ENCODE measurements at places on chromosomes 7 and 10.

DNA sequence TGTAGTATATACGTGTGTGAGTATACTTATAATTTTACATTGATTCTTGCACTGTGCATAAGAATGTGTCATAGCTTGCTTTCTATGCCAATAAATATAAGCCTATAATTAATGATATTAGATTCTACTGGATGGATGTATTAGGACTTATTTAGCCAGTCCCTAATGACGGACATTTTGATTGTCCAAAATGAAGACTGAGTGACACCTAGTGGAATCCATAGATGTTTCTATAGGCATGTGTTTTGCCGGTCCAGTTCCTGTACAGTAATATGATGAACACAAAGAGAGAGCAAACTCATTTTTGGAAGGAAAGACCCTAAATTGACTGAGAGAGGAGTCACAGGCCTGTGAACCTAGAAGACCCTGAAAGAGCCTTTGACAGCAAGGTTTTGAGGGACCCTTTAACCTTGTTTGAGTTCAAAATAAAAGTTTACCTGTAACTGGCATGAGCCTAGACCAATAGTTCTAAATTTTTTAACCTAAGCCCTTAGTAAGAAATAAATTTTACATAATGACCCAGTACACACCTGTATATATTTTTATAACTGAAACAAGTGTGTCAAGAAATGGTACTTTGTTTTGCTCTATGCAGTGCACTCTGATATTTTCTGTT lies 42.4 kb upstream of the AGBL3 start:
- no peak for DNase-seq

GRCh38 chr10:78182841-78183240 lies 149.2 kb downstream of the RPS24 start:
- no peak for DNase-seq

GRCh38 chr7:36969376-36969775 lies 245.1 kb upstream of the AOAH start:
- DNase-seq: no peak

- no peak for DNase-seq
These were observed 7.1 kb downstream of the ADGRA1 start for GRCh38 chr10:133094866-133095265.

GRCh38 chr7:142523821-142524460 lies 225.3 kb upstream of the PRSS1 start:
- no peak for DNase-seq

DNA sequence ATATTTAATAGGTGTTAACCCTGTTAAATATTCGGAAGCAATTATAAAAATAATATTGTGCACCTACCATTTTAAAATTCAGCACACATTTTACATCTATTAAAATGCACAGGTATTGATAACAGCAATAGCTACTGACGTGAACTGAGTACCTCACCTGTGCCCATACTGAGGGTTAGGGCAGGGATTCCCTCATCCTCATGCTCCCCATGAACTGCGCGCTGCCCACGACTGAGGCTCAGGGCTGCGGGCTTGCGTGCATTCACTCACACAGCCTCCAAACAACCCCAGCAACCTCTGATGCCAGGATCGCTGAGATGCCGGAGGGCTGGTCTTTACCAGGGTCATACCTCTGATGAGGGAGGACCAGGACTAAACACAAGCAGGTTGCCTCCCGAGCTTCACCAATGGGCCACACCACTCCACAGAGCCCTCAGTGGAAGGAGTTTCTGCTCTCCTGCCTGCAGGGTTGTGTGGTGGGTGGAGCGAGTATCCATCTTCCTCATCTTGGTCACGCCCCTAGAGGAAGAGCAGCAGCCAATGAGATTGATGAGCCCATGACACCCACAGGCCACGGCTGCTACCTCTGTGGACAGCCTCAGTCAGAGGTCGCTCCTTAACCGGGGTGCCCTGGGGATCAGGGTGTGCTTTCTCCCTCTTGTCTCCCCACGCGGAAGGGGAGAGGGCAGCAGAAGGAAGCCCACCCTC lies 478.3 kb downstream of the TNS3 start:
- DNase-seq: no peak

Measured in GM12891 (cell line).